ENCODE measurements at places on chromosomes 13 and 19.

DNA sequence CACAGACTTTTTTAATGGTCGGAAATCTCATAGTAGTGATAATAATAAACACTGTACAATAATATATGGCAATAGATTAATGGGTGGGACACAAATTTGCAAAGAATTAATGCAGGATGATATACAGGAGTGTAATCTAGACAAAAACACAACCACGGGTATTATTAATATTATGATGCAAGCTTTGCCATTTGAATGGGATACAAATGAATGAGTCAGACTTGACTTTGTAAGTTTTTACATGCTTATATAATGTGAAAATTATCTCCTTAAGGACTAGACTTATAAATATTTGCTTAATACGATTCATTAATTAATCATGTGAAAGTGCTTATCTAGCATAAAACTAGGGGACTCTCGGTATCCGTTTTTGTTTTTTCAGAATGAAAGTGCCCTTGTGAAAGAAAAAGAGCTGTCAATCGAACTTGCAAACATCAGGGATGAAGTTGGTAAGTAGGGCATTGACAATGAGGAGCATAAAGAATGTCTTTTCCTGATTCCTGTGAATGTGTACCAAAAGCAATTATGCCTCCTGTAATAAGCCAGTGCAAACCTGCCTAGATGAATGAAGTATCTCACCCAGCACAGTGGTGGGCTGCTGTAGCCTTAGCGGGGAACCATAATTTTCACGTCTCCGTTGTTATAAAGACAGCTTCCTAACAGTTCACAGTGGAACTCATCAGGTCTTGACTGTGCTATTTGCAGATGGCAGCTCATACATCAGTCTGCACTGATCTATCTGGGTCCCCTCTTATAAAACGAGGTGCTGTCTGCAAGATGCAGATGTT, 155.7 kb downstream of the SLC7A1 start:
- DNase-seq = no peak

DNA sequence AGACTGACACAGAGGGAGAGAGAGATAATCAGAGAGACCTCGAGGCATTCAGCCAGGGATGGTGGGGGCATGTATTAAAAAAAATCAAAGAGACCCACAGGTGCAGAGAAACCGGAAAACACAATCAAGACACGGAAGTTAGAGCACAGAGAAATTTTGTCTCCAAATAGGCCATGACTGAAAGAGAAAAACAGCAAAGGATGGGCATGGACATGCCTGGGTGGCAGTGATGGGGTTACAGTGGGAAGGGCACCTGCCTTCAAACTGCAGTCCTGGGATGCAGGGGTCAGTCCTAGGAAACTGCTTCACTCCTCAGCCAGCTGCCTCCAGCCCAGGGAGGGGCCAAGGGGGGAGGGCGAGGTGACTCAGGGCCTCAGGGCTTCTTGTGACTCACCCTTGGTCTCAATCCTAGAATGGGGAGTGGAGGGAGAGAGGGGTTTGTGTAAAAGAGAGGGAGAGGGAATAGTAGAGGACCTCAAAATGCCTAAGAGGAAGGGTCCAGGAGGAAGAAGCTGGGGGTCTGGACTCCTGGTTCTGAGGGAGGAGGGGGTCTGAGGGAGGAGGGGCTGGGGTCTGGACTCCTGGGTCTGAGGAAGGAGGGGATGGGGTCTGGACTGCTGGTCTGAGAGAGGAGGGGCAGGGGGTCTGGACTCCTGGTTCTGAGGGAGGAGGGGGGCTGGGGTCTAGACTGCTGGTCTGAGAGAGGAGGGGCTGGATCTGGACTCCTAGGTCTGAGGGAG, 3.6 kb upstream of the KCNN4 start:
- DNase-seq = no peak

DNA sequence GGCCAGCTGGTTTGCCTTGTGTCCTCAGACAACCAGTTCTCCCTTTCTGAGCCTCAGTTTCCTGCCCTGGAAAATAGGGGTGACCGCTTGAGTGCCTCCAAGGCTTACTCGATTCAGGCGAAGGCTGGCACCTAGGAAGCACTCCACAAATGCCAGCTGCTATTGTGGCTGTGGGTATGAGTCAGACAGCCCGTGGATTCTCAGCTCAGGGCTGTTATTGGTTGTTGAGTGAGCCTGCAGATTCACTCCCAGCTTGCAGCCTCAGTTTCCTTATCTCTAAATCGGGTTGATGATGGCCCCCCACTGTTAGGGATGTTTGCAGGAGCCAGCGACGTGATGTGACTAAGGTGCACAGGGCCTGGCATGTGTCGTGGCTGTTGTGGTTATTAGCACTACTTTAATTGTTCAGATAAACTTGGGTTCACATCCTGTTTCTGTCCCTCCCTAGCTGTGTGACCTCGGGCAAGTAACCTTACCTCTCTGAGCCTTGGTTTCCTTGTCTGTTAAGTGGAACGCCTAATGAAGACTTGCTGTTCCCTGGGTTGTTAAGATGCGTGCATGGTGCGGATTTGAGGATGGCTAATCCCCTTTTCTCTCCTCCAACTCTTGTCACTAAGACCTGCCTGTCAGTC, 2.4 kb downstream of the MARK4 start:
- DNase-seq = no peak

DNA sequence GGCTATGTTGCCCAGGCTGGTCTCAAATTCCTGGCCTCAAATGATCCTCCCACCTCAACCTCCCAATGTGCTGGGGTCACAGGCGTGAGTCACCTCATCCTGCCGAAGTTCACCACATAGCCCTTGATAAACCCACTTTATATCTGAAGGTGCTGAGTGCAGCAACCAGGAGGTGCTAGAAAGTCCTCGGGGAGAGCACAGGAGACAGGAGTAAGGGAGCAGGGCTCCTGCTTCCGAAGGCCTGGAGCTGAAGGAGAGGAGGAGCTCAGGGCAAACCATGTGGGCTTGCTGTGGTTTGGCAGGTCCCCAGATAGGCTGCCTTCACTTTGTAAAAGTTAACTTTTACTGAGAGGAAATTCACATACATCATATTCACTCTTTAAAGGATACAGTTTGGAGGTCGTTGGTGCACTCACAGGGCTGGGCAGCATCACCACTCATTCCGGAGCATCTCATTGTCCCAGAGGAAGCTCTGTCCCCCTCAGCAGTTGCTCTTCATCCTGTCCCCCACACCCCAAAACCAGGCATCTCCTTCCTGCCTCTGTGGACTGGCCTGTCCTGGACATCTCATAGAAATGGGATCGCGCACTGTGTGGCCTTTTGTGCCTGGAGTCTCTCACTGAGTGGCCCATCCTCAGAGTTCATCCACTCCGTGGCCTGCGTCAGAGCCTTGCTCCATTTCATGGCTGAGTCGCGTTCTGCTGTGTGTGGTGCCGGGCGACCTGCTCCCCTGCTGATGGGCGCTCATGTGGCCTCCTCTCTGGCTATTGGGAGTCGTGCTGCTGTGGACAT, 49.5 kb downstream of the KDM4B start:
- no peak for DNase-seq

GRCh38 chr19:34336781-34337271, 28.2 kb upstream of the GPI start:
- DNase-seq = no peak

- no peak for DNase-seq
Observed at GRCh38 chr19:12886651-12886968, 391 bp downstream of the KLF1 start.

DNA sequence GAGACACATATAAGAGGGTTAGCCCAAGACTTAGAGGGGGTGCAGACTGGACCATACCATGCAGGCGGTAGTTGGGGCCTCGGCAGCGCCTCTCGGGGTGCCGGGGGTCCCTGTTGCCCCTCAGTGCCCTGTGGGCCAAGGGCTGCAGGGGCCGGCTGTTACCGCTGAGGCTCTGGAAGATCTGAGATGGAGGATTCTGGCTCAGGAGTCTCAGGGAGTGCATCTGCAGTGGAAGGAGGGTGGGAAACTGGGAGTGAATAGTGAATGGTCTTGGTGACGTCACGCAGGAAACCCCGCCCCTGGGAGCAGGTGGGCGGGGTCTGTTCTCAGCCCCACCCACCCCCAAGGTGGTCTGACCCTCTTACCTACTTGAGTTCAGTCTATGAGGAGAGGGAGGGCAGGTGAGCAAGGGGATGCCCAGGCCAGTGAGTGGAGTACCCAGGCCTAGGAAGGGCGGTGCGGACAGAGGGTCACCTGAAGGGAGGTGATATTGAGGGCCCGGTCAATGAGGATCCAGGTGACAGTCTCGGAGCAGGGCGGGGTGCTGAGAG, 1.7 kb upstream of the DBP start:
- no peak for DNase-seq

GRCh38 chr13:46570273-46570672, 17.3 kb downstream of the LRCH1 start:
- DNase-seq = no peak

DNA sequence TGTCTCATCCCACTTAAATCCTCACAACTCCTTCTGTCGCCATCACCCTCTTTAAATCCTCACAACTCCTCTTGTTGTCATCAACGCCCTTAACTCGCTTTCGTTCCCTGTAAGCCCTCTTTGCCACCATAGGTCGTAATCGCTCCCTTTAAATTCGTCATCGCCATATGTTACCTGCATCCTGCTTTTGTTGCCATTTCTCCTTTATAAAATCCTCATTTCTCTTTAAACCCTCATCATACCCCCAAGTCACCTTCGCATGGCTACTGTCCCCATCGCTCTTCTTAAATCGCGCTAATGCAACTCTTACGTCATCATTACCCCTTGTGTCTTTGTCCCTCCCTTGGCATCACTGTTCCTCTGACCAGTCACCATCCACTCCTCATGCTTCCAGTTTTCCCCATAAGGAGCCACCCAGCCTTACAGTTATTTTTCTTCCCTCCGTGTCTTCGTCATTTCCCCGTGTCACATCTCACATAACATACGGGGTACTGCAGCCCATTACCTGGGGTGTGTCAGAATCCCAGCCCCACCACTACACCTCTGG, 539 bp downstream of the PLD3 start:
- DNase-seq = no peak

DNA sequence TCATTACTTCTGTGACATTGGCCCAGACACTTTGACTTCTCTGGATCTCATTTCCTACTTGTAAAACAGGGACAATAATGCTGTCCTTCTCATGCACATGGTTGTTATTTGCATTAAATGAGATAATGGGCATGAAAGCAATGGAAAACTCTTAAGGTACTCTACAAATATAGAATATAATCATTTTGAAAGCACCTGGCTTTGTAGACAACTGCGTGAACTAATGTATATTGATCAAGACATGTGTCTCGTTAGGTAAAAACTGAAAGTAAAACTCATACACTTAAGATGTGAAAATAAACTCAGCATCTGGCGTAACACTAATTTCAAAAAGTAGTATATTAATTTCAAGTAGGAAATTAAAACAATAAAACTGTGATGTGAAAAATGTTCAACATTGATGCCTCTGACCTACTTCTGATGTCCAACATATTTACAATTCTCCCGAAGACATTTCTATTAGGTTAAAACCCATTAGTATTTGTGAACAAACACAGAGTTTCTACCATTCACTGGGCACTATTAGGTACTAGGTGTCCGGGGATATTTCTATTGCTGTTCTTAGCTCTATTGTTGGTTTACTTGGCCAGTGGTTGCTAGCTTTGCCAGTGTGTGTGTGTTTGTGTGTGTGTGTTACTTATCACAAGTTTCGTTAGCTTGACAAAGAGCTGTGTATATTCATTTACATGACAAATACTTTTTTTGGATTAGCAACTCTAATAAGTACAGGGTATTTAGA, 220.5 kb downstream of the KCNRG start:
- DNase-seq = no peak

- no peak for DNase-seq
Observed at GRCh38 chr19:6602729-6603114, 11.8 kb upstream of the CD70 start.

DNA sequence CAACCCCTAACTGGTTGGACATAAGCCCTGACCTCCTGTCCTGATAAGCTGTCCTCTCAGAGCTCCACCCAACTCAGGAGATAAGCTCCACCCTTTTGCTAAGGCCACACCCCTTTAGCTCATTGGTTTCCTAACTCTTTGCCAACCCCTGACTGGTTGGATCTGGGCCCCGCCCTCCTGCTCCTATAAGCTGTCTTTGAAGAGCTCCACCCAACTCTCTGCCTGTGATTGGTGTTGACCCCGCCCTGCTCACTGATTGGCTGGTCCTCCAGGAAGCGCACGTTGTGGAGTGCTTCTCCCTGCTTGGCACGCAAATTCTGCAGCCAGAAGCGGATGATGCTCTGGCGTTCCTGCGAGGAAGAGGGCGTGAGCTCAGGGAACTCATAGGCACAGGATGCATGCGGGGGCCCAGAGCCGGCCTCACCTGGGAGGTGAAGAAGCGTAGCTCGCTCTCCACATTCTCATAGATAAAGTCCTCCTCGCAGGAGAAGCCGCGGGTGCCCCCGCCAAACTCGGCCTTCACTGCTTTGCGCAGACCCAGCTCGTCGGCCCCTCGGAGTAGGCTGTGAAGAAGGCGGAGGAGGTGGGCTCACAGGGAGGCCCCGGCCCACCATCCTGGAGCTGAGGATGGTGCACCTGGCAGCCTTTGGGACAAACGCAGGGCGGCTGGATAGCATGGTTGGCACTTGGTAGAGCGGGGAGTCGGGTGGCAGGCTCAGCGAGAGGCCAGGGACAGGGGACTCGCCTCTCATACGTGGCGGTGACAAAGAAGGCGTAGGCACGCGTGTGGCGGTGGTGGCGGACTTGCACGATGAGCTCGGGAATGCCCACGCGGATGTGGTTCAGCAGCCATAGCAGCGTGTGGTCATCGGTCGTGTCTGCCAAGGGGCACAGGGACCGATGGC, 1.7 kb downstream of the ANO8 start:
- no peak for DNase-seq

DNA sequence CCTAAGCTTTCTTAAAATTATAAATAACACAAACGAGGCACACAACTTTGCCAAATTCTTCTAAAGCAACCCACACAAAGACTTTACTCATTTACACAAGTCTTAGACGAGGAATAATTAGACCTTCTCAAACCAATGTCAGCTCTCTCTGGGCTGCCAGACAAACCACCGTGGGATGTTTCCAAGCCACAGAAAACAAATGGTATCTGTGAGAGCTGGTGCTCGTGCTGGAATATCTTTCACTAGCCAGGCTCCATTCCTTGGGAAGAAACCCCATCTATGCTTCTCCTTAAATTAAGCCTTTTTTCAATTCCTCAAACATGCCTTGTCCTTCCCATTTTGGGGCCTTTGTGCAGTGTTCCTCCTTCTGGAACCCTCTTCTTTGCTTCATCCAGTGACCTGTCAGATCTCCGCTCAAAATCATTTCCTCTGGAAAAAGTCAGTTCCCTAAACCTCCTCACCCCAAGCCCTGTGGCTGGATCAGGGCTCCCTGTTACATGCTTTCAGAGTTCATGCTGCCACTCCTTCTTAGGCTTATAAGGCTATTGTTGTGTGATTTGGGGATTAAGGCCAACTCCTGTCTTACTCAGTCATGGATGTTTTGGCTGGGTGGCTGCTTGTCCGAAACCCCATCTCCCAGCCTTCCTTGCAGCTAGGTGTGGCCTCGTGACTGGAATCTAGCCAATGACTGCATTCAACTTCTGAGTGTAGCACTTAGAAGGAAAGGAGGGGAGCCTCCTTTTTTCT, 64.2 kb upstream of the GTF2F2 start:
- DNase-seq = no peak

GRCh38 chr13:29564818-29565217, 30.7 kb downstream of the SLC7A1 start:
- DNase-seq = no peak
